ENCODE measurements at places on chromosomes 4 and X.

GRCh38 chr4:24298911-24299310, 285.4 kb downstream of the DHX15 start:
- DNase-seq = no peak

DNA sequence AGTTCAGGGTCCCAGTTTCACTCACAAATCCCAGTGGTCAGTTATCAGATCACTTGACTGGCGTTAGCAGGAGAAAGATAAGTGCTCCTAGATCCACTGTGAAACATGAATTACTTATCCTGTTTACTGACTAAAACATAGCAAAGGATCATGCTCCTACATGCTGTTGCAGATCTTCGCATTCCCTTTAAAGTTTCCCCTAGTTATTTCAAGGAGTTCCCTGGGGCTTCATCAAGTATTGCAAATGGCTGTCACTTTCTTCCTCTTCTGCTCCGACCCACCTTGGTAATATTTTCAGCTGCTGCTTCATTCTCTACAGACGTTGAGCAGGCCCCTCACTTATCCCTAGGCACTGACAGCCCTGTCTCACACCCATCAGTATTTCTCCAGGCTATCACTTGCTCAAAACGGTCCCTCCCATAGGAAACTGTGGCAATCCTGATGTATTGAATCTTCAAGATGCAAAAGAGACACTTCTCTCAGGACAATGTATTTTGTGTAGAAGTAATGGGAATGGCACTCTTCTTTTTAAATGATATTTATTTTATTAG, 466.0 kb downstream of the INPP4B start:
- DNase-seq = no peak

DNA sequence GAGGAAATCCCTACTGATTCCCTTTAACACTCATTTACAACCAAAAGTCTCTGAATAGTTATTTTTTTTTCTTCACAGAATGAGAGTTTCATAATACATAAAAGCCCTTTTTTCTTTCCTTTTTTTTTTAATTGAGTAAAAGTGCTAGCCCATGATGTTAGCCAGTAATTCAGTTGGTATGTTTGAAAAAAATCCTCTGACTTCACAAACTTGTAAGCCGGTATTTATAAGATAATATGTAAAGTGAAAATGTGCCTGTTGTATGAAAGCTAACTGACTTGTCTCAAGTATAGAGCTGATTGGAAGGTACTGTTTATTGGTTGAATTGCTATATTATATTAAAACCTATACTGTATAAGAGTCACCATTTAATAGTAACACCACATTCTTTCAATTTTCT, 70.2 kb upstream of the NEIL3 start:
- no peak for DNase-seq

DNA sequence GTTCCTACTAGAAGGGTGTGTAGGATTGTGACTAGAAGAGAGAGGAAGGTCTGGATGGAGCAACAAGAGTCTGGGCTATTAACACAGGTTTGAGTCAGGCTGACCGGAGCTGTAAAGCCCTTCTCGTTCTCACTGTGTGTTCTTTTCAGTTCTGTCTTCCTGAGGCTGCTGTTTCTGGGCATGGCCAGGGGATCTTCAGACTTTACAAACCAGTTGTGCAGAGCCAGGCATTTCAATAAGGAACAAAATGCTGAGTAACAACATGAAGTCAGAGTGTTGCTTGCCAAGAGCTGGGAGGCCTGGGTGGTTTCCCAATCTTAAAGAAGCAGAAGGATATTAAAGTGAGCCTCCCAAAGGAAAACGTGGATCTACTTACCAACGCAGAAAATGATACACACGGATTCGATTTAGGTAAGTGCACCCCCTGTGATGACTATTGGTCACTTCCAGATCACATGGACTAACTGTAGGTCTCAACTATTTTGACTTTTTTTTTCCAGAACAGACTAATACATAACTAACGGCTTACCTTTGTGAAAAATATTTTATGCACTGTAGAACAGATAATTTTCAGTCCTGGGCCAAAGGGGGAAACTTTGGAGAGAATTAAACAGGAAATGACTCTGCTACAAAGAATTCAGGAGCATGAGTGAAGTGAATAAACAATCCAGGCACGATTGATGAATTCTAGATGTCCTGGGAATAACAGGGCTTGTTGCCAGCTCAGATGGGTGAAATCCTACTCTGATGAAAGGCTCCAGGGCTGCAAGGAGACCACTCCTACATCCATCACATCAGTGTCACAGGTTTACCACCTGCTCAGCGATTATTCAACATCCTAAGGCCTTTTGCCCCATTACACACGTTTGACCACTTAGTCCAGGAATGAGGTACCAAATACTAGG, 94.5 kb downstream of the ANXA3 start:
- no peak for DNase-seq

DNA sequence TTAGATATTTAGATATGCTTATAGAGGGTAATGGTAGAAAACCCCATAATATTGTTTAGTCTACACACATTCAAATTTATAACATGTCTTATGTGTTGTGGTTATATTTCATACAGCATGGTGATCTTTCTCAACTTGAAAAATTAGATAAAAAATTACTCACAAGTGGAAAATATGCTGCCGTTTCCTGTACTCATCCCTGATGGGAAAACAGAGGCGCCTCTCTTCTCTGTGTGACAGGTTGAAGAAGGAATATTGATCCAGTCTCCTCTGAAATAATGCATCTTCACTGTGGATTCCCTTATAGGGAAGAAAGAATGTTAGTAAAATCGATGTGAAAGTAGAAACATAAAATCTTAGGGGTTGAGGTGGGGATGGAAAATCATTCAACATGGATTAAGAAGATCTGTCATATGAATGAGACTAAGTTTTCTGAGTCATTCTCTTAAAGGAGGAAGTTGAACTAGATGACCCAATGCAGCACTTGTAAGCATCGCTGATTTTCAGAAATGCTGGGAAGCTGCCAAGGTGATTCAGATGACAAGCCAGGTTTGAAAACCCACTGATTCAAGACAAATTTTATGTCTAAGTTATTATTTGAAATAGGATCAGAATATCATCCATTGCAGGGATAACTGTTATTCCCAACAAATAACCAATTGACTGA, 70.7 kb downstream of the ANKRD50 start:
- no peak for DNase-seq

GRCh38 chr4:101349801-101350064, 2.4 kb upstream of the PPP3CA start:
- DNase-seq = no peak

DNA sequence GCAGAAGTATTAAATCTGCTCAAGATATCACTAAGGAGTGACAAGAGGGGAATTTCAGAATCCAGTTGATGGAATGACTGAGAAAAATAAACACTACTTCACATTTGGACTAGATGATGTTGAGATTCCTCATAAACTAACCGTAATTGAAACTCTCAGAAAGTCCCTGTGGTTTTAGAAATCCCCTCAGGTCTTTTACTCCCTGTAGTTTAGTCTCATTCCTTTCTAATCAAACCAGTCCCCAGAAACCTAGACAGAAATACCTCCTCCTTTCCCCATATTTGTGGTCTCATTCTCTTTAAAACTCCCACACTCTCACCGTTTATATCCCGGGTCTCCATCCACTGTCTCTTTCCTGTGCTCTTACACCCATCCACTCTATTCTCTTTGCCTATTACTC, 15.0 kb upstream of the TLR1 start:
- DNase-seq = no peak

DNA sequence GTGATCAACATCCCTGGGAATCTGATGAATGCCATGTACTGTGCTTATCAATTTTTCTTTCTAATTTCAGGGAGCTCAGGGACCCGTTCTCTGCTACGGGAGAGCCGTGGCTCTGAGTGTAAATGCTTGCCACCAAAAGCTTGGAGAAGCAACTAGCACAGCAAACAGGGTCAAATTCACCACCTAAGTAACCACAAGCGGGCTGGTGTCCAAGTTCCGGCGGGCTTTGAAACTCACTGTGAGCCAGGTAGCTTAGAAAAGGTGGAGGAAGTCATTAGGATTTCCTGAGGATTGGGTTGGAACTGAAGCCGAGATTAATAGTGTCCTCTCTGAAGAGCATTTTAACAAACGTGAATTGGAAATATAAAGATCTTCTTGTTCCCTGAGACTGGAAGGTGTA, 87.2 kb downstream of the CLDN34 start:
- no peak for DNase-seq

GRCh38 chrX:68387776-68388175, 45.5 kb downstream of the OPHN1 start:
- no peak for DNase-seq

GRCh38 chr4:159341522-159341921, 238.6 kb downstream of the RAPGEF2 start:
- no peak for DNase-seq

DNA sequence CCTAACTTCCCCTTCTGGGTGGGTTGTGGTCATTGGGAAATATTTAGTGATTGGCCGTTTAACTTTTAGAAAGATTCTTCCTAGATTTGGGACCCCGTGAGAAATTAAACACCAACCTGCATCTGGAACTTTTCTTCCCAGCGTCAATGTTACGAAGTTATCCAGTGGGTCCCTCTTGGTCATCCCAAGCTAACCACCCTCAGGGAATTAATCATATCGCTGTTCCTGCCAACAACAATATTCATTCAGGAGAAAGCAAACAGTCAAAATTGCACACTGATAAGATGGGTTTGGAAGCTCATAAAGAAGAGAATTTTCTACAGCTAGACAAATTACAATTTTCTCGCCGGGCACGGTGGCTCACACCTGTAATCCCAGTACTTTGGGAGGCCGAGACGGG, 121.2 kb upstream of the STX18 start:
- DNase-seq = no peak

DNA sequence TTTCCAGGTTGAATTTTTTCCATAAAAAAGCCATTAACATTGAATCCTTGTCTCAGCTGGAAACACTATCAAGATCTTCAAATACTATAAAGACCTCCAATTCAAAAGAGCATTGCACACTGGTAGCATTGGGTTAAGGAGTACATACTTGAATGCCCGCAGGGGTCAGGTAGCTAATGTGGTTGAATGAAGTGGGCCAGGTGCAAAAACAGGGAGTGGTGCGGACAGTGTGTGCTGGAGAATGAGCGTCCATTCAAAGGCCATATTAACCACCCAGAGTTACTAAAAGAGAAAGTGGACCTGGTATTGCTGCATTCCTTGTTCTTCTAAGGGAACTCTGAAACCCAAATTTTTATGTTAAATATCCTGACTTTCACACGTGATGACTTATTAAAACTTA, 91.6 kb downstream of the NYX start:
- DNase-seq = no peak

DNA sequence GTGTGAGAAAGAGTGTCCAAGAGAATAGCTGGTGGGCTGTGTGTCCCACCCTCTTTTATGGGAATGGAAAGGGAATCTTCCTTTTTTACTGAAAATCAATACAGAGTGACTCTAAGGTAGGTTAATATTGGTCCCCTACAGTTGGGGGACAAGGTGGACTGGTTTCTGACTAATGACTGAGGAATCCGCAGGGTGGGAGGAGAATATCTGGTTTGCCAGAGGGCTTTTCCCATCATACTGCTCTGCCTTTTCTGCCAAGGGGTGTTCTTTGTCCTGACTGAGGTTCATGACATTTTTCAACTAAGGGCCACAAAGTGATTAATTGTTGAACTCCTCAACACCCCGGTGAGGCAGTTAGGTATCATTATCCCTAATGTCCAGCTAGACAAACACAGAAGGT, 261.6 kb downstream of the SPATA18 start:
- DNase-seq = no peak

DNA sequence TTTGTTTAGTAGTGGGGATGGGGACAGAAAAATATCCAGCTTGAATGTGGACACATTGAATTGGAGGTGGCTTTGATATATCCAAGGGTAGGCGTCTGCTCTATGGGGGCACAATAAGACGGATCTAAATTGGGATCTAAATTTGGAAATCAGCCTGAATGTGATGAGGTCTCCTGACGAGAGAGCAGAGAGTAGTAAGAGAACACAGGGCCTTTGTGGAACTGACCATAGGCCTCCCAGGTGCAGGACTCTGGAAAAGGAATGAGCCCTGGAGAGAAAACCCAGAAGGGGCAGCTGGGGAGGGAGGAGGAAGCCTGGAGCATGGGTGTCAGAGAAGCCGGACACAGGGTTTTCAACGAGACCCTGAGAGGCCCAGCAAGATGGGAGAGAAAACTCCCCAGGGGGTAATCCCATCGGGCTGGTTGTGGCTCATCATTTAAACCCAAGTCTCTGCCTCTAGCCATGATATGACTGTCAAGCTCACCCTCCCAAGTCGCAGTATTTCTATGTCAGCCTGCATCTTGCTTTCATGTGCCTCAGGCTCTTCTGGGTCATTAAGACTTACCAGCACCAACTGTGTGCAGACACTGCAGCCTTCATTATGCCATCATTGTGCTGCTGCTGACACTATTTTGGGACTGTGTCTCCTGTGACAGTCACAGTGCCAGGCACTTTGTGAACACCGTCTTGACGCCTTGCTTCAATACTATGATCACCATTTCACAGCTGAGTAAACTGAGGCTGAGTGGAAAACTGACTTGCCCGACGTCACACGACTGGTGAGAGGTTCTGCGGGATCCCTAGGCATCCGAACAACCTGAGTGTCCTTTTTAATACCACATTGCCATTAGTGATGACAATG, 57.1 kb downstream of the ANAPC4 start:
- DNase-seq = no peak

GRCh38 chr4:105620640-105621323, 68.4 kb downstream of the ARHGEF38 start:
- no peak for DNase-seq

GRCh38 chrX:38857736-38858523, 56.7 kb downstream of the MID1IP1 start:
- no peak for DNase-seq

Measured in stimulated activated CD8-positive, alpha-beta memory T cell treated with anti-CD3 and anti-CD28 coated beads, Interleukin-4, amount 100 ng/mL, for 48 hours (primary cell).